ENCODE measurements at places on chromosomes 2 and 18.
A peak's percentile ranks its signal among the peaks of the same experiment; 100 is the strongest.

GRCh38 chr2:204573221-204573620, 27.9 kb downstream of the PARD3B start:
- DNase-seq: no peak

DNA sequence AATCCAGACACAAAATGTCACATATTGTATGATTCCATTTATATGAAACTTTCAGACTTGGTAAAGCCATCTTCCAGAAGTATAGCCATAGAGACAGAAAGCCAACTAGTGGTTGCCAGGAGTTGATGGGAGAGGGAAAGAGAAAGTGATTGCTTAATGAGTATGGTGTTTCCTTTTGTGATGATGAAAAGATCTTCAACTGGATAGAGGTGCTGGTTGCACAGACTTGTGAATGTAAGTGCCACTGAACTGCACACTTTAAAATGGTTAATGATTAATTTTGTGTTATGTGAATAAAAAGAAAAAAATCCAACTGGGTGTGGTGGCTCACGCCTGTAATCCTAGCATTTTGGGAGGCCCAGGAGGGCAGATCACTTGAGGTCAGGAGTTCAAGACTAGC, 135.3 kb upstream of the SLC1A4 start:
- no peak for DNase-seq

DNA sequence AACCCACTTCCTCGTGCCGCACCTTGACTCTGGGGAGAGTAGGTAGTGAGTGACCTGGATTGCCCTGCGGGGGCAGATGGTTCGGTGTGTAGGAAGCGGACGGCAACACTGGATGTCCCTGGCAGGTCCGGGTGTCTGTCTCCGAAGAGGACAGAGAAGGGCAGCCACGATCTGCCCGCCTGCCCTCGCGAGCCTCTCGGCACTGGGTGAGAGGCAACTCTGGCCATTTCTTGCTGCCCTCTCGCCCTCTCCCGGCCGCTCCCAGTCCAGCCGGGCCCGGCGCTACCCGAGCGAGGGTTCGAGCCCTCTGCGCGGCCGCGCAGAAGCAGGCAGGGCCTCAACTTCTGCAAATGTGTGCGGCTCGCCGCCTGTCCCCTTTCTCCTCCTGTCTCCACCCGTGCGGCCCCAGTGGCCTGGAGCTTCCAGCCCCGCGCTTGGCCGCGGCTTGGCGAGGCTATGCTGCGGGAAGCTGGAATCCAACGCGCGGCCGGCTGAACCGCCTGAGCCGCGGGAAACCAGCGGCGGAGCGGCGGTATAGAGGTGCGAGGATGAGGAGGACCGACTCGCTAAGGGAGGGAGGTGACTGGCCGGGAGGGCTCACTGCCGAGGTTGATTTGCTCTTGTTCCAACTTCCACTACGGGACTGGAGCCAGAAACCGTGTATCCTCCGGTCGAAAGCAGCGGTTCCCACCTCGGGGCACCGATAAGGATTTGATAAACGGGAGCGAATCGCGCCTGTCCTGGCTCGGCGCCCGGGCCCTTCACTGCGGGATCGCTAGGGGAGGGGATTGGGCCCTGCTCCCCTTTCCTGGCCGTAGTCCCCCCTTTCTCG, 1.5 kb downstream of the EPAS1 start:
- no peak for DNase-seq

DNA sequence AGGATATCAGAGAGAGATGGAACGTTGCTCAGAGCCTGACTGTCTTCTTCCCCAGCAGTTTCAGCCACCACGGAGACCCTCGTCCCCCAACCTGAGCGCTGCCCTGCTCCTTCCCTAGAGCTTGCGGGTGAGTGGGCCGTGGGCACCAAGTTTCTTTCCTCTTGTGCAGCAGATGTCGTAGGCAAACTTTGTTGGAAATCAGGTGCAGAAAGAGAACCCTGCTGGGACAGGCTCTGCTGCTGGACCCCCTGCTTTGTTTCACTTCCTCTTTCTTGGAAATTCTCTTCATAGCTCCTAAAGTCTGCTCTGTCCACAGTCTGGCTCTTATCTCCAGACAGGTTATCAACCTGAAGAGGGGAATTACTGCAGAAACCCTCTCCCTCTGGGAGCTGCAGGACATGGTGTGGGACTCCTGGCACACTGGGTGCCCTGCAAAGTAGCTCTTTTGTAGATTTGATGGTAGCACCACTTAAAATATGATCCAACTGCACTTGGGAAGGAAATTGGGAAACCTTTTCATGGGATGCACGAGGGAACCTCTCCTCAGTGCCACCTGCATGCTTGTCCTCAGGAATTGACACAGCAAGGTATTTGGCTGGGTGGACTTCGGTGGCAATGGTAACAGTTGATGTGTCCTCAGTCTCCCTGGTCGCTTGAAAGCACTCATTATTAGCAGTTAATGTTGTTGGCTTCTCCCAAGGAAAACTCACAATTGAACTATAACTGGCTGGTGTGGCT, 92.2 kb downstream of the ALPK2 start:
- no peak for DNase-seq

DNA sequence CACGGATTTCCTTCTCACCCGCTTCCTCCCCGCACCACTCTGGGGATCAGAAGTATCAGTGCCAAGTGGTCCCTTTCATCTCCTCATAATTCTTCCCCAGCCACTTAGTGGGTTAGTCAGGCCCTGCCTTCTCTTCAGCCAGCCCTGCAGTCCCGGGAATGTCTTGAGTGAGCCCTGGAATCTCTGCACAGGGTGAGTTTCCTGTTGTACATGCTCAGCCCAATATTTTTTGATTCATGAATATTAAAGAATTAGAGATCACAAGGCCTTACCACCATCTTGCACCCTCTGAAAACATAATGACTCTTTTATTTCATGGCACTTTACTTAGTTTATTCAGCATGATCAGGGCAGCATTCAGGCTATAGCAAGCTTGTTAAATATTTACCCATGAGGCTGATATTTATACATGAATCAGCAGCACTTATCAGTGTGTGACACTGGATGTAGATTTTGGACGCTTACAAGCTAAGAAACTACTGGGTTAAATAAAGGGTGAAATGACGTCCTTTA, 159.4 kb upstream of the FOSL2 start:
- DNase-seq: no peak

DNA sequence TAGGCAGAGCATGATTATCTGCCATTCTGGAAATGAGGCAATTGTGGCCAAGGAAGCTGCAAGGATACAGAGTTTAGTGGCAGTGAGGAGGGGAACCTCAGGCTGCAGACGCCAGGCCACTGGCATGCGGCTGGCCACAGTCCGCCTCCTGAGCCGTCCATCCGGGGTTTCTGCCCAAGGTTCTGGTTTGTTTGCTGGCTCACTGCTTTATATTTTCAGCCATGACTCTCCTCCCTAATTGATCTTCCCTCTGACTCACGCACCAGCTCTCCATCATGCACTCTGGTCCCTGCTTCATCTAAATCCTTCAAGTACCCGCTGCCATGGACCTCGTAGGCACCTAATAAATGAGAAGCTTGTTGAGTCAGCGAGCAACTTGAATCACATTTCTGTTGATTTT, 107.8 kb upstream of the REV1 start:
- no peak for DNase-seq

GRCh38 chr2:177549171-177549570, 156.6 kb downstream of the AGPS start:
- DNase-seq: no peak

DNA sequence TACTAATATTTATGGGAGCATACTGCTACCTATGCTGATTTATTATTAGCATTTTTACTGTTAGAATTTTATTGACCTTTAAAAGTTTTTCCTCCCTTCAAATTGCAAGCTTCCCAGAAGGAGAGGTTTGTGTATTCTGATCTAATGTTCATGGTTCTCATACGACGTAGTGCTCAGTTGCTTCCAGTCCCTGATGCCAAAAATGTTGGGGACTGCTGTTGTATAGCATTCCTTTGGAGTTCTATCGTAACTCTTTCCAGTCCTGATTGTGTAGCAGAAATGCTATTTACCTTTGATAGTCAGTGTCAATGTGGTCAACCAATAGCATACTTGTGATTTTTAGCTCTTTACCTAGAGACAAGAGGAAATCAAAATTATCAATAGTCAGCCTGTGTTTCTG, 69.5 kb upstream of the ZSWIM2 start:
- DNase-seq: no peak

GRCh38 chr2:31263636-31264190, 29.8 kb downstream of the EHD3 start:
- DNase-seq: no peak

- no peak for DNase-seq
Measured at GRCh38 chr2:215812966-215813365, 200.4 kb downstream of the MREG start.

DNA sequence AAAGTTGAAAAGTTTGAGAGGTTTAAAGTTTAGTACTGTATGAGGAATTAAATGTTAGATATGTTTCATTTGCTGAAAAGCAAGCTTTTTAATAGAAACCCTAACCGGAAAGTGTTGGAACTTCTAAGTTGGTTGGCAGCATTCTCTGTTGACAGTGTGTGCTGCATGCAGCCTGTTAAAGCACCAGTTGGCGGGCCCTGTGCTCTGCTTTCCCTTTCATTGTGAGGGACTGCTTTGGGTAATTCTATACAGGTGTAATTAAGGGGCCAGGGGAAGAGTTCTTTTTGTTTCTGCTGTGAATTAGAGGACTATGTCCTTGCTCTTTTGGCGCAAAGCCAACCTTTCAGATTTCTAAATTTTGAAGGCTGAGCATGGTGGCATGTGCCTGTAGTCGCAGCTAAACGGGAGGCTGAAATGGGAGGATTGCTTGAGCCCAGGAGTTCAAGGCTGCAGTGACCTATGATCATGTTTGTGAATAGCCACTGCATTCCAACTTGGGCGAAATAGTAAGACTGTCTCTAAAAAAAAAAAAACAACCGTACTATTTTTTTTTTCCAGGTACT, 20.1 kb downstream of the PLEKHB2 start:
- no peak for DNase-seq

DNA sequence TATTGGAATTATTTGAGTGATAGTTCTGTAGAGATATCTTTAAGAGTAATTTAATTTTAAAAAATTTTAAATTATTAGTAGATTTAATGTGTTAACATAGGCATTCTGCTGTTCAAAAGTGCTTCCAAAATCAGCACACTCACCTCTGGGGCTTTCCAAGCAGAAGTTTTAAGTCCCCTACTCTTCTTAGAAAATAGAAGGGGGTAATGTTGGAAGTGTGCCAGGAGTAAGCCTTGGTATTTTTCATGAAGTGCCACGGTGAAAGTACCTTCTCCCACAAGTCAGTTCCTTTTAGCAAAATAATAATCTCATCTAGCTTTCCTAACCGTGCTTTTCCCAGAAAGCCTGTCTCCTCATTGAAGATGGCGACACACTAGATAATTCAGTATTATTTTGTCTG, 3.9 kb upstream of the TNFRSF11A start:
- no peak for DNase-seq

DNA sequence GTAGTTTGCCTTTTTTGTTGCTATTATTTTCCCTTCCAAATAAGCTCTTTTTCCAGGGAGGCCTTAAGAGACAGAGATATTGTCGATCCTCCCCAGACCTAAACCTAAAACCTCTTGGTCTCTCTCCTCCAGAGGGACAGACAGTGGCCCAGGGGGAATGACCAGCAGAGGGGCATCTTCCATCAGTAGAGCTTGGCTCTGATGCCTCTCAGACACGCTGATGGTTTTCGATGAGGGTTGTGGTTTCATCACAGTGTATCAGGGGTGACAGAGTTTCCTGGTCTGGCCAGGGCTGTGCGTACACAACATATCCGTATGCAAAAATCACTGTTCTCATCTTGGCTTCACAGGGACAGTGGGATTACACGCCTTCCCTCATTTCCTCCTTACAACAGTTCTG, 68.6 kb downstream of the GATA6 start:
- DNase-seq: no peak

GRCh38 chr2:205086662-205087061, 541.4 kb downstream of the PARD3B start:
- DNase-seq: no peak

- no peak for DNase-seq
Measured at GRCh38 chr2:45732436-45732835, 81.0 kb downstream of the PRKCE start.

GRCh38 chr2:53985646-53986045, 14.9 kb upstream of the PSME4 start:
- DNase-seq: no peak

- peak; percentile 3 for DNase-seq
Measured at GRCh38 chr2:197804758-197805714, 643 bp downstream of the PLCL1 start.

DNA sequence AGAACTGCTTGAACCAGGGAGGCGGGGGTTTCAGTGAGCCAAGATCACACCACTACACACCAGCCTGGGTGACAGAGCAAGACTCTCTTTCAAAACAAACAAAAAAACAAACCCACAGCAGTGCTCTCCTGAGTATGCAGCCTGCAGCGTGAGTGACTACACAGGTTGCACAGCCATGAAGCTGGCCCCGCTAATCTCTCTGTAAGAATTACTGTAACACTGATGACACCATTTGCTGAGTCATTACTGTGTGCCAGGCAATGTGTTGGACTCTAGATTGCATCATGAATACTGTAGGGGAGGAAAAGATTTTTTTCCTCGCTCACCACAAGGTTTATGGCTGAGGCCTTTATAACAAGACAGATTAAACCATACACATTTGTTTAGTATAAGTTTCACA, 118.6 kb upstream of the ATP8B1 start:
- no peak for DNase-seq

DNA sequence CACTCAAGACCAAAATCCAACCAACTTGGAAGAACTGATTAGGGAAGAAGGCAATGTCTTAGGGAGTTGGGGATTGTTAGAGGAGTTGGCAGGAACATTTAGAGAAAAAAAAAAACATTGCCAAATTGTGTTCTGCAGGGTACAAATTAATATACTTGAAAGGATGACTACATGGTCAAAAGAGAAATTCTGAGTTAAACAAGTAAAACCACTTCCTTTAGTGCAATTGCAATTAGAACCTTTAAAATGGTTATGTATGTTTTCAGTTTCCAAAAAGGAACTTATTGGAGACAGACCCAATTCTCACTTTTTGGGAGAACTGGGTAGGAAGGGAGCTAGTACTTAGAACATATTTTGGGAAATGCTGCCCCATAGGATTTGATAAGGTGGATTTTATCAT, 137.9 kb downstream of the GPD2 start:
- DNase-seq: no peak

All from T-helper 2 cell (primary cell).